Nephron progenitor cell (in vitro differentiated cells): ENCODE measurements at places on chromosomes 3 and 15.
A peak's percentile ranks its signal among the peaks of the same experiment; 100 is the strongest.

DNA sequence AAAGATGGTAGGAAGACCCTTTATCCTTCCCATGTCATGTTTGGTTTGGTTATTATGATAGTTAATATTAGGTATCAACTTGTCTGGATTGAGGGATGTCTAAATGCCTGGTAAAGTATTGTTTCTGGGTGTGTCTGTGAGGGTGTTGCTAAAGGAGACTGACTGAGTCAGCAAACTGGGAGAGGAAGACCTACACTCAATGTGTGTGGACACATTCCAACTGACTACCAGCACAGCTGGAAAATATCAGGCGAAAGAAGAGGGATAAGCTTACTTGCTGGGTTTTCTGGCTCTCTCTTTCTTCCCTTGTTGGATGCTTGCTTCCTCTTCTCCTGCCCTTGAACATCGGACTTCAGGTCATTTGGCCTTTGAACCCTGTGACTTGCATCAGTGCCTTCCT lies 1227.6 kb upstream of the EPHA6 start:
- no peaks in the 10 kb centered on the region for H3K4me1 ChIP-seq
- no peak for DNase-seq
- H3K27ac ChIP-seq, result no peak overlapping the region
- peaks cover 4% of the 10 kb centered on the region for H3K27me3 ChIP-seq
- no peaks in the 10 kb centered on the region for H3K36me3 ChIP-seq

- peaks cover 63% of the 10 kb centered on the region for H3K4me1 ChIP-seq
- no peak overlapping the region for H3K27ac ChIP-seq
- H3K36me3 ChIP-seq, result no peaks in the 10 kb centered on the region
- peak overlapping the region; percentile 74 for H3K4me3 ChIP-seq
Observed at GRCh38 chr15:63600001-63600615, 2.9 kb downstream of the FBXL22 start.

DNA sequence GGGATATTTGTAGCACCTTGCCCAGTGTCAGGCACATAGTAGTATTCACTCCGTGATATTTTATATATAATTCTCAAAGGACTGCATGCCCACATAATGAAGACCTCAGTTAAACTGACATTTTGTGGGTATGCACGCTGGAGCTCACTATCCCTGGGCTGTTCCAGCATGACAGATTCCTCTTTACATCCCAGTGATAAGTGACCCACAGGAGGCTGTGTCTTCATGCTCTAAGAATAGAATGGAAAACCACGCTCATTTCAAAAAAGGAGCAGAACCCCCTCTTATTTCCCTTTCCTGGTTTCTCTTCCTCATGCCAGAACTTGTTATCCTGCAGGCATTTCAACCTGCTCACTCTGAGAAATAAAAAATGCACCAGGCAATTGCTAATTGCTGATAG lies 717.5 kb downstream of the AGBL1 start:
- no peaks in the 10 kb centered on the region for H3K27me3 ChIP-seq
- H3K27ac ChIP-seq, result no peak overlapping the region
- DNase-seq, result no peak

DNA sequence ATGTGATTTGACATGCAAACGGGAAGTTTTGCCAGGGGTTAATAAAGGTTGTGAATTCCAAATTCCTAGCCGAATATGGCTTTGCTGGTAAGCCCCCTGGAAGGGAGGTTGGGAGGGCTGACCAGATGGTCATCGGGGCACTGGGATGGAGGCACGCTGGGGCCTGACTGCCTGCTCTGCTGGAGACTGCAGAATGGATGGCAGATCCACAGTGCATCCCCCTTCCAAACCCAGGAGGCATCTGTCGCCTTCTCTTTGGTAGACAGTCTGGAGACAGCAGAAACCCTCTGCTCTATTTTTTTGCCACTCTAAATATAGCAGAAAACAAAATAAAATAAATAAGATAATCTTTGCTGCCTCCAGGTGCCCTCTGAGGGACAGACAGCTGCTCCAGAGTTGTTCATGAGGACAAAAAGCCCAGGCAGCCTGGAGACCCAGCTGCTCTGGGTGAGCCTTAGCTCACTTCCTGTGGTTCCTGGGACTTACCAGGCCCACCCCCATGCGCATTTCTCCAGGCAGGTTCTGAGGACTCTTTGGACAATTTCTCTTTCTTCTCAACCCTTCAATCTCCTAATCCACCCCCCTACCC lies 6.1 kb upstream of the SPTBN5 start:
- H3K4me3 ChIP-seq, result no peak overlapping the region
- H3K27ac ChIP-seq, result no peak overlapping the region
- H3K27me3 ChIP-seq, result no peaks in the 10 kb centered on the region
- peaks cover 11% of the 10 kb centered on the region for H3K36me3 ChIP-seq
- DNase-seq, result no peak

GRCh38 chr3:50299638-50299928 lies 378 bp upstream of the HYAL3 start:
- peak overlapping the region; percentile 96 for H3K4me3 ChIP-seq
- H3K27me3 ChIP-seq, result peaks cover 5% of the 10 kb centered on the region

DNA sequence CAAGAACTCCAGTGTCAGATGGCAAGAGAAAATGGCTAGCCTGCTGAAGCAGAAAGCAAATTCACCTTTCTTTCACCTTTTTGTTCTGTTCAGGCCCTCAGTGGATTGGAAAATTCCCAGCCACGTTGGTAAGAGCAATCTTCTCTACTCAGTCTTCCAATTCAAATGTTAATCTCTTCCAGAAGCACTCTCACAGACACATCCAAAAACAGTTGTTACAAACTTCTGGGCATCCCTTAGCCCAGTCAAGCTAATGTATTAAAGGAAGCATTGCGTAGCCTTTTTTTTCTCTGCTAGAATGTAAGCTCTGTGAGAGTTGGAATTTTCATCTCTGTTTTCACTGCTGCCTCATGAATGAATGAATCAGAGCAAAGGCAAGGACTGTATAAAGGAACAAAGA lies 109.2 kb upstream of the ROBO2 start:
- H3K27ac ChIP-seq, result peak overlapping the region; percentile 36
- no peak overlapping the region for H3K4me3 ChIP-seq
- H3K4me1 ChIP-seq, result peaks cover 5% of the 10 kb centered on the region
- H3K36me3 ChIP-seq, result no peaks in the 10 kb centered on the region
- no peaks in the 10 kb centered on the region for H3K27me3 ChIP-seq

DNA sequence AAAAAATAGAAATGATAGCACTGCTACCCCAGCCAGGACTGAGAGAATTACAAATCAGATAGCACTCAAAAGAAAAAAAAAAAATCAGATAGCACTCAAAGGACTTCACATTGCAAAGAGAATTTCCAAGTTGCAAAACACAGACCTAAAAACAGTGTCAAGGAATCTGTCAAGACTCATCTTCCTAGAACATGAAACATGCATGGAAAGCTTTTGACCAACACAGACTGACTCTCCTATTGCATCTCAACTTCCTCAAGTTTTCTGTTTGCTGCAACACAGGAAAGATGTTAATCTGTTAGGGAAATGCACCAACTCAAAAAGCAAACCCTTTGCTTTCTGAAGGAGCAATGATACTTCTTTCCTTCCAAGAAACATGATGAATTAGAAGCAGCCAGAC lies 42.3 kb downstream of the RAB27A start:
- no peak overlapping the region for H3K27ac ChIP-seq
- peaks cover 7% of the 10 kb centered on the region for H3K27me3 ChIP-seq
- no peaks in the 10 kb centered on the region for H3K36me3 ChIP-seq
- H3K4me3 ChIP-seq, result no peak overlapping the region
- DNase-seq, result no peak

DNA sequence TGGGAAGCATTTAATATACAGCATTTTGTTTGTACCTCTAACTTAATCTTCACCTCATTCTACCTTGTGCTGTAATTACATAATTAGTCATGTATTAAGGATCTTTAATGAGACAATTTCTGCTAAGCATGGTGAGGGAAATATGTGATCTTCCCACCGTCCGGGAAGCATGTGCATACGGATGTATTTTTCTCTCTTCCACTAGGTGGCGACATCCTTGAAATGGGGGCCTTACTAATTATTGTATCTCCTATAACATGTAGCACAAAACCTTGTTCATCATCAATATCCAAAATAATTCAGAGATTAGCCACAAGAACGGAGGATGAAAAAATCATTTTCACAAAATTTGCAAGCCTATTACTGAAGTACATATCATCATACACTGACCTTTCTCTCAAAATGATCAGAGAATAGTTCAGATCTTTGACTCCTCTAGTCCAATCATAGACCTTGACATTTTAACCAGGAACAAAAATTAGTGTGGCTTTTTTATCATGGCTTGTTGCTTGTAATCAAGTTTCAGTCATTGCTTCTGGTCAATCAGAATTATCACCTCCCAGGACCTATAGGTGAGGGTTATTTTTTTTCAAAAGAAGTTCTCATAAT lies 148.9 kb upstream of the GBE1 start:
- peaks cover 4% of the 10 kb centered on the region for H3K4me1 ChIP-seq
- no peak overlapping the region for H3K4me3 ChIP-seq
- H3K36me3 ChIP-seq, result no peaks in the 10 kb centered on the region
- H3K27ac ChIP-seq, result no peak overlapping the region

GRCh38 chr3:149977386-149977785 lies 6.7 kb upstream of the PFN2 start:
- H3K27me3 ChIP-seq, result no peaks in the 10 kb centered on the region
- no peak overlapping the region for H3K27ac ChIP-seq
- peaks cover 13% of the 10 kb centered on the region for H3K4me1 ChIP-seq
- DNase-seq, result no peak

- H3K27ac ChIP-seq, result peak overlapping the region; percentile 54
- peaks cover 25% of the 10 kb centered on the region for H3K4me1 ChIP-seq
- no peak overlapping the region for H3K4me3 ChIP-seq
- no peaks in the 10 kb centered on the region for H3K27me3 ChIP-seq
Observed at GRCh38 chr15:78103406-78104118, 11.2 kb downstream of the SH2D7 start.

- H3K36me3 ChIP-seq, result peaks cover 14% of the 10 kb centered on the region
- H3K27ac ChIP-seq, result no peak overlapping the region
- no peak for DNase-seq
Observed at GRCh38 chr15:31016446-31016915, 25.1 kb upstream of the MTMR10 start.
